Left lung (tissue), 14 donors: ENCODE measurements at places on chromosomes 2 and 18. TPM values are rescaled to one million over a fixed set of nuclear protein-coding genes. Genes with fewer than 3 reads are reported as not detected.

DNA sequence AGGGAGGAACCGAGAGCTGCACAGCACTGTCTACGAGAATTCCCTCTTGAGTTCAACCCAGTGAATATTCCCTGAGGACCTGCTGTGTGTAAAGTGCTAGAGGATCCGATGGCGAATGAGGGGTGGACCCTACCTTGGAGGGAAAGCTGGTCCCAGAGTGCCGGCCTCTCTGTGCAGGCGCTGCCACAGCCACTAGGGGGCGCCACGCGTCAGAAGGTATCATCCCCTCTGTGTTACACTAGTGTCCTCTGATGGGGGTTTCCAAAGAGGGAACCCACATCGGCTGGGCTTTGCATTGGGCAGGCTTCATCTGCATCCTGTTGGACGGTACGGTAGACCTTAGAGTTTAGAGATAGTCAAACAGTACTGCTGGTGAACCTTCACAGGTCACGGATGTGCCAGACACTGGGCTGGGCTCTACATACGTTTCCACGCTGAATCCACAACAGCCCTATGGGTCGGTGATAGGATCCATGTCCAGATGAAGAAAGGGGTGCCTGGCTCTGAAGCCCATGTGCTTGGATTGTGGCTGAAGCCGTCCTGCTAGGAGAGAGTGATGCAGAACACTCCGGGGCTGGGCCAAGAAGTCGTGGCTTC lies 39.0 kb downstream of the COA5 start:
- DNase-seq = no peak

DNA sequence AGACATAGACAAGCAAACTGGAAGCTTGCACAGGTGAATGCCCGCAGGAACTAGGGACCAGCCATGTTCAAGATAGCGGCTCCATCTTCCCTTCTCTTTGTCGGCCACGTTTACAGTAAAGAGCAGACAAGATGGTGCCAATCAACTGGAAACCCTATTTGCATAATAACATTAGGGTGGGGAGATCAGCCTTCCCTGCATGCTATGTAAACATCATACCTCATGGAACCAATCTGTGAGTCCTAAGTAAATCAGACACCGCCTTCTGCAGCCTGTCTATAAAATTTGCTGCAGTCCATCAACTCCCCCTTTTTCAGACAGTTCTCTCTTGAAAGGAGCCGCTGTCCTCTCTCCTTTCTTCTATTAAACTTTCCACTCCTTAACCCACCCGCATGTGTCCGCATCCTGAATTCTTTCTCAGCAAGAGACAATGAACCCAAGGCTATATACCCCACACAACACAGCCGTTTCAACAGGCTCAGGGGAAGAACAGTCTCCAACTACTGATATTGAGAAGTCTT lies 384.4 kb downstream of the EIPR1 start:
- no peak for DNase-seq

Gene ZNF521
- polyA plus RNA-seq = 52.1 TPM

DNA sequence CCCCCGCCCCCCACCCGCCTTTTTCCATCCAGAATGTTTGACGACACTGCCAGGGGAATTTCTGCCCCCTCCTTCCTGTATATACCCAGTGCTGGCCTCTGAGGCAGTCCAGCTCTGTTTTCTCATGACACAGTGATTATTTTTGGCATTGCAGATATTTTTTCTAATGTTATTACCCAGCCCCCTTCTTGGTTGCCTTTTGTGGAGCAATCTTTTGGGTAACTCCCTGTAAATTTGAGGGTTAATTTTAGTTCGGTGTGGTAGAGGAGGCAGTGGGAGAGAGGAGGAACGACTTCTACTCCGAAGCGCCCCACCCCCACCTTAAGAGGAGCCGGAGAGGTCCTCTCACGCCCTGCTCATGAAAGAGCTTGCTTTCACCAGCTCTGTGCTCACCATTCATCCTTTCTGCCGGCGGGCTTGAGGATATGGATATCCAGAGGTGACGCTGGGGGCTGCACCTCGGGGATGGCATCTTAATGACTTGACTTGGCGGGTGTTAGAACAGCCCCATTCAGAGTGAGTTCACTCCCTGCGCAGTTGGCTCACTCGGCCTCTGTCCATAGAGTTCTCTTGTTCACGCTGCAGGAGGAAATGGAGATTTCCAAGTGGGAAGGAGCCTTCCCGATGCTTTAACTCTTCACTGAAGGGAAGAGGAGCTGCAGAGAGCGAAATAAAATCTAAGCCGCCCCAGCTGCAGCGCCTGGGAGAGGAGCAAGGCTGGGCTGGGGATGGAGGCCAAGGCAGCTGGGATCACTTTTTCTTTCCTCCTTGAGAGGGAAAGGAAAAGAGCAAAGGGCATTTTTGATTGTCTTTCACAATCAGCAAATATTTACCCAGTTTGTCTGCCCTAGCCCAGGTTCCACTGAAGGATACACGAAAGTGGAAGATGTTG lies 38.4 kb downstream of the EPAS1 start:
- DNase-seq = no peak

GRCh38 chr2:23544589-23545295 lies 159.8 kb downstream of the KLHL29 start:
- DNase-seq = no peak
